Omental fat pad (tissue), 4 donors: ENCODE measurements at places on chromosomes 16 and 17. TPM values are rescaled to one million over a fixed set of nuclear protein-coding genes. Genes with fewer than 3 reads are reported as not detected.

The OR4D1 gene
- not detected for total RNA-seq

The TBC1D3G gene
- total RNA-seq: not detected

The SLC16A13 gene
- total RNA-seq: 1.1 TPM

The TBC1D3C gene
- not detected for total RNA-seq

The LLGL2 gene
- total RNA-seq: 5.4 TPM

The CARD14 gene
- total RNA-seq: 0.37 TPM

The ACSM2A gene
- not detected for total RNA-seq
